WTC11 (cell line): ENCODE measurements at places on chromosomes 2 and 18.

- DNase-seq: no peak
Observed at GRCh38 chr2:170651624-170652325, 63.4 kb upstream of the SP5 start.

- DNase-seq: no peak
Observed at GRCh38 chr18:1848716-1849115, 722.6 kb downstream of the METTL4 start.

DNA sequence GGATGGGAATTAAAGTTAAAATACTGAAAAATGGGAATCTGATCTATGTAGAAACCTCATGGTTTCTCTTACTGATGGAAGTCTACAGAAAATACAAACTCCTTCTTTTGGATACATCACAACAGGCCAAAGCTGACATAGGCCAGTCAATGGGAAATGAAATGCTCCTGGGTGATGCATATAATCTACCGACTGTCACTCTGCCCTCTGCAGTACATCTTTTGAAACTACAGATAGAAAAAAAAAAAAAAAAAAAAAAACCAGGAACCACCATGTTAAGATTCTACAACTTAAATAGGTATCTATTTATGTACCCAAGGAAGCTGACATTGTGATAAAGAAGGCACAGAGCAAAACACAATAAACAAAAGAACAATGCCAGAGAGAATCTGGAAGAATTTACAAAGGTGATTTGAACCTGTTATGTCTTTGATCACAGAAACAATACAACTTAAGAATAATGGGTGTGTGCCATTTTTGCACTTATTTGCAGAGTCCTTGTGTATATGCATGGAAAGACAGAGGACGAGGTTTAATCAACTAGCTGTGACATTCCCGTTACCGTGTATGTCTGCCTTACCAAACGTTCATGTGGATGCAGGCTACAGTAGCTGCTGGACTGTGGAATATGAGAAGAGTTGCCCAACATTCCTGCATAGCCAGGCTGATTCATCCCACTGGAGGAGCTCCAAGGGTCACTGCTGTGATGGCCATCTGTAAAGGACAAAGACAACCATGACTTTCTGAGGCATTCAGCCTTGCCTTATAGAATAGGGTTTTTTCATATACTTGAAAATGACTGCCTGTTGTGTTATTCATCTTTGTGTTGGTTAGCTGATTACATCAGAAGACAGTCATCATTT is 312.7 kb downstream of the TCF4 start:
- DNase-seq: no peak

DNA sequence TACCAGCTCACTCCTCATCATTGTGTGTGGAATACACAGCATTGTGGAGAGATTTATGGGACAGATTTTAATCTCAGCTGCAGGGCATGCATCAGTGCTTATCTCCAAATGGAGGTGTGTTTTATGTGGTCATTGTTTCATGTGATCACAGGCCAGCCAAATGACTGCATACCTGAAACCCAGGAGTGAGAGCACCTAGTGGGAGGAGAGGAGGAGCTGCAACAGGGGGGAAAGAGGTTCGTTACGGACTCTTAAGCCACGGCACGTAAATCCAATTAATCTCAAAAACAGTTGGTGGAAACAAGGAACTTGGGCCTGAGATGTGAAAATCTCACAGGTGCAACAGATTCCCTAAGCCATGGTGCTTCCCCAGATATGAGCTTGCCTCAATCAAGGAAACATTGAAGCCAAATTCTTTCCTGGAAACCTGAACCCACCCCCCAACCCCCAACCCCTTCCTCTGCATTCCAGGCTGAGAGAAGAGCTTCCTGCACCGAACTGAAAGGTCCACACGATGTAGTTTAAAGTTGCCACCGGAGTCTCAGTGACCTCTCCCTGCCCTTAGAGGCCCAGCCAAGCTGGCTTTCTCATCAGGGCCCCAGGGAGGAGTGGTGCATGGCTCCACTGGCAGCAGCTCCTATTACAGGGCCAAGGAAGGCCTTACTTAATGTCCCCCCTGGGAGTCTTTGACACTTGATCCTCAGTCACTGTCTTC is 167.4 kb downstream of the C1D start:
- peak; percentile 34 for DNase-seq

GRCh38 chr2:236892721-236893120 is 193.0 kb upstream of the COPS8 start:
- DNase-seq: no peak

GRCh38 chr2:107595749-107596148 is 230.9 kb upstream of the RGPD4 start:
- no peak for DNase-seq

DNA sequence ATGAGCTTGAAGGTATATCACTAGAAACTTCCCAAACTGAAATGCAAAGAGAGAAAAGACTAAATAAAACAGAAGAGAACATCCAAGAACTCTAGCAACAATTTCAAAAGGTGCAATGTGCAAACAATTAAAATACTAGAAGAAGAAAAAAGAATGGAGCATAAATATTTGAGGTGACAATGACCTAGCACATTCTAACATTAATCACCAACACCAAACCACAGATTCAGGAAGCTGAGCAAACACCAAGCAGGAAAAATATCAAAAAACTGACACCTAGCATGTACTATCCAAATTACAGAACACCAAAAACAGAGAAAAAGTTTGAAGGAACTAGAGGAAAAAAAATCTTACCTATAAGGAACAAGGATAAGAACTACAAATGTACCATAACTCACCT is 460.8 kb downstream of the IRS1 start:
- no peak for DNase-seq

GRCh38 chr2:109558076-109558882 is 55.5 kb downstream of the SEPTIN10 start:
- DNase-seq: no peak

- DNase-seq: no peak
Observed at GRCh38 chr2:170567429-170567828, 147.7 kb upstream of the SP5 start.

- no peak for DNase-seq
Observed at GRCh38 chr18:15198116-15198389, 450.1 kb downstream of the ANKRD30B start.

DNA sequence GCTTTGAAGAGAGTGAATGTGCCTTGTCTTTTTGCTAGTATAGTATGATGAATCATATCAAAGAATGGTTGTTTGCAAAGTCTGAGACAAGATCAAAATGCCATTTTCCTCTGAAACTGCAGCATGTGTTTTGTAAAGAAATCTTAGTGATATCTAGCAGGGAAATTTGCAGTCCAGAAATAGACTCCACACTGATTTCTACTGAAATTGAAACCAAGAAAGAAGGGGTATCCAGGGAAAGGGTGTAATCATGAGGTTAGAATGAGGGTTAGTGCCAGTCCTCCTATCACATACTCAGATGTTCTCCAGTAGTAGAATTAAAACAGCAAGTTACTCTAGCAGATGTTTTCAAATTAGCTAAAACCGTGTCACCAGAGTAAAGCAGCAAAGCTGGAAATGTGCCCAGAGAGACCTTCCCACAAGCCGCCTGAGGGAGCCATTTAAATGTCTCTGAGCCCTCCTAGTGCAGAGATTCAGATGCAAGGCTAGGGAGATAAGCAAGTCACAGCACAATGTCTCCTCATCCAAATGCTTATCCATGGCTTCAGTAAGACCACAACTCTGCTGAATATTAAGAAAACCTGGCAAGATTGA is 4.9 kb downstream of the DLGAP1 start:
- DNase-seq: no peak

- no peak for DNase-seq
Observed at GRCh38 chr18:23897291-23897690, 117.3 kb upstream of the TTC39C start.

DNA sequence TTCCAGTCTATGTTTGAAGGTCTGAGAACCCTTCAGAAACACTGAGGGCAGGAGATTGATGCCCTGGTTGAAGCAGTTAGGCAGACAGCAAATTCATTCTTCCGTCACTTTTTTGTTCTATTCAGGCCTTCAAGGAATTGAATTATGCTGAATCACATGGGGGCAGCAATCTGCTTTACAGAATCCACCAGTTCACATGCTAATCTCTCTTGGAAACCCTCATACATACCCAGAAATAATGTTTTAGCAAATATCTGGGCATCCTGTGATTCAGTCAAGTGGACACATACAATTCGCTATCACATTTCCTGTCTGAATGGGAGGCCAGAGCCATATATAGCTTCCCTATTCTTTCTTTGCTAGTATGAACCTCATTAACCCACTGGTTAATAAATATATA is 301.4 kb upstream of the CNTNAP5 start:
- DNase-seq: no peak

- DNase-seq: no peak
Observed at GRCh38 chr2:883260-883802, 67.3 kb upstream of the SNTG2 start.

DNA sequence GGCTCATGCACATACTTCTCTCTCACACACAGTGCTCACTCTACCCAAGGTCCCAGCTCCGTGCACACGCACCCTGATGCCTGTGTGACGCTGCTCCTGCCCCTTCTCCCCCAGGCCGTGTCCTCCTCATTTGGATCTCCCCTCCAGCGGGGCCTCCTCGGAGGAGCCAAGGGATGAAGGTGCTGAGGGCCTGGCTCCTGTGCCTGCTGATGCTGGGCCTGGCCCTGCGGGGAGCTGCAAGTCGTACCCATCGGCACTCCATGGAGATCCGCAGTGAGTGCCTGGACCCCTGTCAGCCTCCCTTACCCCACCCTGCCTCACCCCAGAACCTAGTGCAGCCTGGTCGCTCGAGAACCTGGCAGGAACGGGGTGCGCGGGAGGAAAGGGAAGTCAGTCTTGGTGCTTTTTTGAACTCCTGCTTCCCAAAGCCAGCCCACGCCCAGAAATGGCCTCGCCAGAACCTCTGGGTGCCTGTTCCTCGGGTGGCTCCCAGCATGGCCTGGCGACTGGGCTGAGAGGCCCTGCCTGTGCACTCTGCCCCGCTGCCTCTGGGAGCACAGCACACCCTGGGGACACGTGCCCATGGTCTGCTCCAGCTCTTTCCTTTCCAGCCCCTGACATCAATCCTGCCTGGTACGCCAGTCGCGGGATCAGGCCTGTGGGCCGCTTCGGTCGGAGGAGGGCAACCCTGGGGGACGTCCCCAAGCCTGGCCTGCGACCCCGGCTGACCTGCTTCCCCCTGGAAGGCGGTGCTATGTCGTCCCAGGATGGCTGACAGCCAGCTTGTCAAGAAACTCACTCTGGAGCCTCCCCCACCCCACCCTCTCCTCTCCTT is at the start of gene PRLH:
PRLH (plus strand) TSS at position 174 of the 835 bp plus-strand sequence; CDS start at position 174, 0 bp downstream.
- no peak for DNase-seq

DNA sequence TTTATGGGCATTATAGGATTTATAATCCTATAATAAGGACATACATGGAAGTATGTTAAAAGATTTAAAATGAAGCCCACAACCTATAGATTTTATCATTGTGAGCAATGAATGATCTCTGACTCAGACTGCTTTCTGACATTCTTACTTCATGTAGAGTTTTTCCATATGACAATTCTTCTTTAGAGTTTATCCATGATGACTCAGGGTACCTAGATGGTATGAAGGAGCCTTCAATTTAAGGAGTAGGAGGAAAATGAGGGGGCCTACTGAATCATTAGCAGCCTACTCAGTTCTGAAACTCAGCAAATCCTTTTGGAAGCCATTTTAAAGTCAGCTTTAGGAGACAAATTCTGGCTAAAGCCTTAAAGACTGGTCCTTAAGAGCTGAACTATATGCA is 10.4 kb downstream of the PELI1 start:
- DNase-seq: no peak

GRCh38 chr18:54717673-54718407 is 110.4 kb upstream of the RAB27B start:
- peak; percentile 66 for DNase-seq

GRCh38 chr2:158936978-158937377 is 31.5 kb upstream of the TANC1 start:
- no peak for DNase-seq

DNA sequence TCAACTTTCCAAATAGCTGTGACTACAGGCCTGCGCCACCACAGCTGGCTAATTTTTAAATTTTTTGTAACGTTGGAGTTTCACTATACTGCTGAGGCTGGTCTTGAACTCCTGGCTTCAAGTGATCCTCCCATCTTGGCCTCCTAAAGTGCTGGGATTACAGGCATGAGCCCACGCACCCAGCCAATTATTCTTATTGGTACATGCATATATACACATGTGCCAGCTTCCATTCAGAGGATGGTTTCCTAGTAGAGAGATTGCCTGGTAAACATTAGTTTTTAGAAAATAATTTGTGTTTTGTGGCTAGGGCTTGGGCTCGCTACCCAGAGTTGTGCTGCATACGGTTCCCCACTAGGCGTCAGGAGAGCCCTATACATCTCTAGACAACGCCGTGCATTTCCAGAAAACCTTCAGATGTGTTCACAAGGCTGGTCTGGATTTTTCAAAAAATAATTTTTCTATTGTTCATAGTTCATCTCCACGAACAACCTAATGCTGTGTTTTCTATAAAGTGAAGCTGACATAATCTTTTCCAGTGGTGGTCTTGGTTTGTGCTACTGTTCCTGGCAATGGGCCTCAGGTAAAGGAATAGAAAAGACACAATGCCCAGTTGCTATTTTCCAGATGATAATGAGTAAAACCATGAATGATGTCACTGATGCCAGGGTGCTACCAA is 14.6 kb upstream of the AFG3L2 start:
- DNase-seq: peak; percentile 50

- no peak for DNase-seq
Observed at GRCh38 chr18:75307530-75307929, 96.9 kb downstream of the TSHZ1 start.

DNA sequence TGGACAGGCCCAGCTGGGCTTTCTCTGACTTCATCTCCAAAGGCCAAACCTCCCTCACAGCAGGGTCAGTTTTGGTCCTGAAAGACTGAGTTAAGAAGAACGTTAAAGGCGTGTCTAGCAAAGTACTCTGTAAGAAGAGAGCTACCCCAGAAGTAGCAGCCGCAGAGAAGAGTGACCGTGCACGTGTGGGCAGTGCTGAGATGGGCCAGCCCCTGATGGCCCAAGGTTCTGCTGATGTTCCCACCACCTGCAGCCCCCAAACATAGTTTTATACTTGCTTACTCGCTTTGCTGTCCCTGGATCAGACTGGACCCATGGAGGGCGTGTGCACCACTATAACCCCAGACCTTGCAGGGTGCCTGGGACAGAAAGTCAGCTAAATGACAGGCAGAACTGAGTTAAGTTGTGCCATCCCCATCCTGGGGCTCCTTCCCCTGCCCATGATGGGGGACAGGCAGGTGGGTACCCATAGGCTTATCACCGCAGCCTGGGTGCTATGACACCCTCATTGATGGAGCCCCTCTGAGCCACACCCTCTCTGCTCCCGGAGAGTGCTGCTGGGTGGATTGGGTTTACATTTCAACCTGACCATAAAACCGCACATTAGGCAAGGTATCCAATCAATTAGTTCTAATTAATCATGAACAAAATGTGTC is 367.3 kb upstream of the HS6ST1 start:
- DNase-seq: no peak

- DNase-seq: no peak
Observed at GRCh38 chr18:58570360-58571064, 58.4 kb downstream of the ALPK2 start.

DNA sequence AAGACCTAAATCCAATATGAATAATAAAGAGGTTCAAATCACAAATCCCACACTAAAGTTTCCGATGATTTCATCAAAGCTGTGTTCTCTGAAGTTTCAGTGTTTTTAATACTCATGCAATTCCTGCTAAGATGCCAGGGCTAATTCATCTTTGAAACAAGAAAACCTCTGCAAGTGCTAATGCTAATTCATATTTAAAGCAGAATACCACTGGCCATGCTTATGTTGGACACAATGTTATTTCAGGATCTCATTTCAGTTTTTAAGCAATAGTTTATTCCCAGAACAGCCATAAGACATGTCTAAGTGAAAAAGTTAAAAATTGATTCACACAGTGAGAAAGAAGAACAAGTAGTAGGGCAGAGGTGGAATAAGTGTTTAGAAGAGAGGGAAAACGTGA is 62.8 kb downstream of the GRB14 start:
- no peak for DNase-seq
